ENCODE measurements at places on chromosomes 11 and 22. TPM values are rescaled to one million over a fixed set of nuclear protein-coding genes. Genes with fewer than 3 reads are reported as not detected.

SSTR3 gene
- total RNA-seq, result 0.11 TPM

AIFM3 gene
- total RNA-seq, result 1.3 TPM

OR52A1 gene
- total RNA-seq, result 12.1 TPM

DNA sequence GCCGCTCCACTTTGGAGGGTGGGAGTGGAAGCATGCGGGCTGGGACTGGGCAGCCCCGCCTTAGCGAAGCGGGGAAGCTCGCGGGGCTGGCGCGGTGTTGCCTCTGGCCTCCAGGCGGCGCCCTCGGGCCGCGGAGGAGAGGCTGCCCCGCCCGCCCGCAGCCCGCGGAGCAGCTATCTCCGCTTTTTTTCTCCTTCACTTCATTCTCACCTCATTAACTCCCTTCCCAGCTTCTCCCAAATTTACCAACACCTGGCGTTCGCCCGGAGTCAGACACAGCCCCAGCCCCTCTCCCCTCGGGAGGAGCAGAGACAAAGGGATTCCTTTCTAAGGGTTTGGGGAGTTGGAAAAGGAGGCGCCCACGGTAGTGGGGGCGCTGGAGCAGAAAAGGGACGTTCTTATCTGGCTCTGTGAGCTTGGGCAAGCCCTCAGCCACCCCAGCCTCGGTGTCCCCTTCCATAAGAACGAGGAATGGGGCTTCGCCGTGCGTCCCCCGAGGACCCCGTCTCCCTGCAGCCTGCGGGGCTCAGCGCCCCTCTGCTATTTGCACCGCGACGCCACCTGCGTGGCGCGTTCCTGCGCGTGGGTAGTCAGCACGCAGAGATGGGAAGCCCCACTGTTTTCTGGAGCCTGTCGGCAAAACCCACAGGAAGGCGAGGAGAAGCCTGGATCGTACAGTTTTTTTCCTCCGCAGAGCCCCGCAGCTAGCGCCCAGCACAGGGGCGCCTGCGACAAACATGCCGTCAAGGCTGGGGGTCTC, 1.5 kb upstream of the WNT11 start:
- H3K4me1 ChIP-seq, result peaks cover 2% of the 10 kb centered on the region
- H3K4me3 ChIP-seq, result peak overlapping the region; percentile 79
- peaks cover 99% of the 10 kb centered on the region for H3K27me3 ChIP-seq

DNA sequence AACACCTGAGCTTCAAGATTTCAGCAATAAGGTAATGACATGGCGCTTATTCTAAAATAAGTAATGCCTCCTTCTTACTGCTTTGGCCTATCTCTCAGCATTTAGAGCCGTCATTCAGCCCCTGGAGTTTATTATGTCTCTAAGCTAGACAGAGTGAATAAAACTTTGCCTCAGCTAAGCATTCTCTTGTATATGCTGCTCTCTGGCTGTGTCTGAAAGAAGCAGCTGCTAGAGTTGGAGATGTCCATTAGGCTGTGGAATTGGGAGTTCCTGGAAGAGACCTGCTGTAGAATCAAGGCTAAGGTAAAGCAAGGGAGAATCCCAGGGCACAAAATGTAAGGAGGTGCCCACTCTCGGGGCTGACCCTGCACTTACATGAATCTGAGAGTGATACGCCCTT, 35.5 kb upstream of the TTC12 start:
- H3K27me3 ChIP-seq, result peaks cover 18% of the 10 kb centered on the region
- H3K4me1 ChIP-seq, result peaks cover 5% of the 10 kb centered on the region
- DNase-seq, result peak; percentile 9
- no peak overlapping the region for H3K4me3 ChIP-seq
- no peak overlapping the region for H3K27ac ChIP-seq
- no peaks in the 10 kb centered on the region for H3K36me3 ChIP-seq

GRCh38 chr11:111361052-111361801, 17.8 kb downstream of the POU2AF1 start:
- H3K4me3 ChIP-seq, result no peak overlapping the region
- H3K4me1 ChIP-seq, result peaks cover 8% of the 10 kb centered on the region
- no peaks in the 10 kb centered on the region for H3K27me3 ChIP-seq
- H3K36me3 ChIP-seq, result no peaks in the 10 kb centered on the region

- H3K36me3 ChIP-seq, result no peaks in the 10 kb centered on the region
- no peak for DNase-seq
- no peaks in the 10 kb centered on the region for H3K4me1 ChIP-seq
- H3K4me3 ChIP-seq, result no peak overlapping the region
Observed at GRCh38 chr22:36862251-36863242, 1.7 kb downstream of the NCF4 start.

GRCh38 chr11:47272706-47273105, 2.8 kb downstream of the MADD start:
- no peak overlapping the region for H3K4me3 ChIP-seq
- no peak overlapping the region for H3K27ac ChIP-seq
- no peak for DNase-seq
- H3K36me3 ChIP-seq, result peaks cover 17% of the 10 kb centered on the region
- no peaks in the 10 kb centered on the region for H3K27me3 ChIP-seq

All from endodermal cell (in vitro differentiated cells).